ENCODE measurements at places on chromosomes 6 and 20.

DNA sequence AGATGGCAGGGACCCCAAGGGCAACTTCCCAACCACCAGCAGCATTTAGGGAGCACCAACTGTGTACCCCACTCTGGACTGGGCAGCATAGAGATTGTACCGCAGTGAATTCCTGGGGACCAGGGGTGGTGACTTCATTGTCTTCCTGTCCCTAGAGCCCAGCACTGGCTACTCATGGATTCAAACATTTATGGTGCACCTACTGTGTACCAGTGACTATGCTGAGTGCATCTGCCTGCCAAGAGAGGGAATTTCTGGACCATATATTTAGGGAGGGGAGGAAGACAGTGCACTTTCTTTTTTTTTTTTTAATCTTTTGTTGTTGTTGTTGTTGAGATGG lies 55.3 kb downstream of the UBE2V1 start:
- DNase-seq = no peak

GRCh38 chr6:166738386-166739116 lies 111.5 kb upstream of the RPS6KA2 start:
- DNase-seq = no peak

- DNase-seq = no peak
These were observed 70.6 kb upstream of the KCNK16 start for GRCh38 chr6:39393075-39393474.

DNA sequence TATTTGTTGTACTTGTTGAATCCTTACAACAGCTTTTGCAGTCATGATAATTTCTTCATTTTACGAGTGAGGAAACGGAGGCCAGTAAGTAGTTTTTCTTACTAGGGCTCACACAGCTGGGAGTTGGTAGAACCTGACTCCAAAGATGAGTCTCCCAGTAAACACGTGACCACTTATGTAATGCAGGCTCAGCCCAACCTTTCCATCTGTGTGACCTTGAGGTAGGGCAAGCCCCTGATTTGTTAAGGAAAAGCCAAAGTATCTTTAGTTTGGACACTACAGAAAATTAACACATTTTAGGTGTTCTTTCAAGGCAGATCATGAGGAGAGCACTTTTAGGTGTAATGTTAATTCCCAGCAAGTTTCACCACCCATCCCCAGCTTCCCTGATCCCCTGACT lies 111.3 kb downstream of the LRRC1 start:
- no peak for DNase-seq

DNA sequence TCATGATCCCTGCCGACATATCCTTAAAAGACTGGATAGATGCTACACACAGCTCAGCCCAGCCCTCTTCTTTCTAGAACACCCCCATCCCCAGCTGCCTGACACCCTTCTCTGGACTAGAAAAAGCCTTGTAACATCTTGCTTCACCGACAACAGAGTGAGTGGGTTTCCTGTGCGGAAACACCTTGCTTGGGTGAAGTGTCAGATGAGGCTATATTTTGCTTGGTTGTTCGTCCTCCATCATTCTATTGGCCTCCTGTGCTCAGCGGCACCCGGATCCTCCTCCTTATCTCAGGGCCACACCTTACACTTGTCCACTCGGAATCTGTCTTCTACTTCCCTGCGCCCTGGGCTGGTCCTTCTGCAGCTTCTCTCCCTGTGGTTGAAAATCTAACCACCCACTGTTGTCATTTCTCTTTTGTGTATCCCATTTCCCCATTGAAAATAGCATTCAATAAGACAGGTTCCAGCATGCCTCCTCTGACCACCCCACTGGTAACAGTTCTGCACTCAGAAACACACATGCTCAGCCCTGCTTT lies 101.3 kb upstream of the MLN start:
- no peak for DNase-seq

DNA sequence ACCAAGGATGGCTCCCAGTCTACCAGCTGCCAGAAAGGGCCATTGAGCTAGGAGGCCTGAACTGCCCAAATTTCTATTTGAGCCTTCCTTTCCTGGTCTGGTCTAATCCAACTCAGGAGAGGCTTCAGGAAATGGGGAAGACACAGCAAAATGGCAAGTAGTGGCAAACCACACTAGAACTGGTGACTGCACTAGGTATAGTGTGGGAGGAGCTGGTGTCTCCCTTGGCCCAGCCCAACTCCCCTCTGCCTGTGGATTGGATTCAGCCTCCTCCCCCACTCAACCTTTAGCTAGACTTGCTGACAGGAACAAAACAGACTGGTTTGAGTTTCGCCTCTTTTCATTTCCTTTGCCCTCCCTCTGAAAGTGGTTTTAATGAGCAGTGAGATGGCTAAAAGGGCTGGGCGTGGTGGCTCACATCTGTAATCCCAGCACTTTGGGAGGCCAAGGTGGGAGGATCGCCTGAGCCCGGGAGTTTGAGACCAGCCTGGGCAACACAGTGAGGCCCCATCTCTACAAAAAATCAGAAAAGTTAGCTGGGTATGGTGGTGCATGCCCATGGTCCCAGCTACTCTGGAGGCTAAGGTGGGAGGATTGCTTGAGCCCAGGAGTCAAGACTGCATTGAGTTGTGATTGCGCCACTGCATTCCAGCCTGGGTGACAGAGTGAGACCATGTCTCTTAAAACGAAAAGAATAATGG lies 17.5 kb downstream of the MRPS18A start:
- no peak for DNase-seq

All from NCI-H526 treated with DMSO at 0.1 percent for 48 hours (cell line).